ENCODE measurements at places on chromosomes 7 and 10.
A peak's percentile ranks its signal among the peaks of the same experiment; 100 is the strongest.

GRCh38 chr7:41786944-41787343 lies 84.1 kb upstream of the INHBA start:
- no peak for DNase-seq

- no peak for DNase-seq
These were observed 21.9 kb upstream of the GATAD1 start for GRCh38 chr7:92425311-92425947.

GRCh38 chr7:139648941-139649425 lies 125.5 kb downstream of the CLEC2L start:
- DNase-seq: no peak

- no peak for DNase-seq
These were observed 8.5 kb downstream of the LRRC18 start for GRCh38 chr10:48931188-48931587.

DNA sequence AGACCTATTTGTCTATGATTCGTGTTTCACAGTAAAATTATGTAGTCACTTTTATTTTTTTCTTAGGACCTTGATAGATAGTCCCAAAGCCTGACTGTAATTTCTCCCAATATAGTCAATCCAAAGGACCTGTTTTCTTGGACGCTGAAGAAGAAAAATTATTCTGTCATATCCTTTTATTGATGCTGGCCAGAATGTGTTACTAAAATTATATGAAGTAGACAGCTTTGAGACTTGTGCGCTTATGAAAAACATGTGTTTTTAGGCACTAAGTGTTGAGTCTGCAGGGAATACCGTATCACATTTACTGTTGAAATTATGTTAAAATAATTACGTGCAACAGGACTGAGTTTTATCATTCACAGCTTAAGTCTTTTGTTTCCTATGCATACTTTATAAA lies 17.9 kb downstream of the TES start:
- DNase-seq: no peak

GRCh38 chr10:3495281-3495680 lies 289.7 kb downstream of the KLF6 start:
- no peak for DNase-seq

DNA sequence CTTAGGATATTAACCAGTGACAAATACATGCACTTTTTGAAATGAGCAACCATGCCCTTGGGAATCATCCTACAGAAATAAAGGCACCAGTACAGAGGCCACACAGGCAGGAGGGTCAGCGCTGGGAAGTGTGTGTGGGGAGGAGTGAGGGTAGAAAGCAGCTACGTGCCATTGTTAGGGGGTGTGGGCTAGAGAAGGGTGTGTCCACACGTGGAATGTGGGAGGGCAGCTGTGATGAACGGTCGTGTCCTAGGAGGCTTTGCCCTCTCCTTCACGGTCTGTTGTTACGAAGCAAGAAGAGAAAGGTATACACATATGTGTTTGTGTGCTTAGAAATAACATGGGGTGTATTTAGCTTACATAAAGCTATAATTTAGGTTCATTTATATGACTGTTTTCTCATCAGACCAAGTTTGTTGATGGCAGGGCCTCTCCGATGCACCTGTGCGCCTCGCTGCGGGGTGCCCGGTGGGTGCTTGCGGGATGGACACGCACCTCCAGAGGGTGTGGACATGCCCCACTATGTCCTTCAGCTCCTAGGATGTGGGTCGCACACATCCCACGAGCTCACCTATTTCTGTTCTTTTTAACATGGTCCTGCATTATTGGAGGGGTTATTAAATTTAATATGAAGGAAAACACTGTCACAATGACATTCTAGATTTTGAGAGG lies 16.9 kb upstream of the GET4 start:
- DNase-seq: no peak

GRCh38 chr7:11193888-11194287 lies 220.2 kb downstream of the PHF14 start:
- no peak for DNase-seq

DNA sequence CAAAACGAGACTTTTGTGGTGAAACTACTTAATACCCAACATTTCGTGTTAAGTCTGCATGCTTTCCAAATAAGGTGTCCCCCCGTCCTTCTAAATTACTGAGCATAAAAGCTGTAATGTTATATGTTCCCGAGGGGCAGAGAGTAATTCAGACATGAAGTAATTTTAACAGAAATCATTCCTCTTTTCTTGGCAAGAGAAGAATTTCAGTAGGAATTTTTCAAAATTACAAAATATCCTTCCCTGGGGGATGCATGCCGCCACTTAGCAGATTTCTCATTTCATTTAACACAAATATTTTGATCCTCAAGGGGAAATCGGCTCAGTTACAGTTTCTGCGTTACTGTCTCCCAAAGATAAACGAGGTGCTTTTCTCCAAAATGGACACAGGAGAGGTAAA lies 213.2 kb upstream of the RHOBTB1 start:
- no peak for DNase-seq

GRCh38 chr10:88810196-88810961 lies 7.8 kb downstream of the LIPM start:
- DNase-seq: no peak

DNA sequence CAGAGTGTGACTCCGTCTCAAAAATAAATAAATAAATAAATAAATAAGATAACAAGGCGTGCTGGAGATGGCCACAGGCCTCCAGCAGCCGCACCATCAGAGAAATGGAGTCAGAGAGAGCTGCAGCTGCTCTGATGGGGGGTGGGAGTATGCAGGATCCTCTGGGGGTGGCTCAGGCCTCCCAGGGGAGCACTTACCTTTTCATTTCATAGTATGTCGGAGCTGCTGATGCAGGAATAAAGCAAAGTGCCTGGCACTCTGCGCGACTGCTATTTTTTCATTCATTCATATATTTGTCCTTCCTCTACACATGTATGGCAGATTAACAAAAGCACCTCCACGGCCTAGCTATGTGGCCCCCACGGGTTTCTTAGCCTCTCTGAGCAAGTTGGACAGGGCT lies 175.9 kb downstream of the CUX1 start:
- DNase-seq: no peak

DNA sequence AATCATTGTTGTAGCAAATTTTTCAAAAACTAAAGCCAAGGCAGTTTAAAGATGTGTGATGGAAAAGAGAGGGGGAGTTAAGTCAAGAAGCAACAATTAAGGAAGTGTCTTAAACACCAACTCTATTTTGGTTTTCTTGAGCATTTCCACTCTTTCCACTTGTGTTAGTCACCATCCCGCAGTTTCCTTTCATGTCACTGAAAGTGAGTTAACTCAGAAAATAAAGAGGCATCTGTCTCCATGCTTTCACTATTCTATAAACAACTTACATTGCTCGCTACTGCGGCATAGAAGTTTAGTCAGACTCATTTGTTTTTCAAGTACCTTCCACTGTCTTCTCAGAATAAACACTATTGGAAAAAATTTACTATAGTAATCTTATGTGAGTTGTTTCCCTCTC lies 284.9 kb upstream of the SEMA3D start:
- DNase-seq: no peak

GRCh38 chr10:73218431-73219191 lies 28.4 kb downstream of the DNAJC9 start:
- no peak for DNase-seq

DNA sequence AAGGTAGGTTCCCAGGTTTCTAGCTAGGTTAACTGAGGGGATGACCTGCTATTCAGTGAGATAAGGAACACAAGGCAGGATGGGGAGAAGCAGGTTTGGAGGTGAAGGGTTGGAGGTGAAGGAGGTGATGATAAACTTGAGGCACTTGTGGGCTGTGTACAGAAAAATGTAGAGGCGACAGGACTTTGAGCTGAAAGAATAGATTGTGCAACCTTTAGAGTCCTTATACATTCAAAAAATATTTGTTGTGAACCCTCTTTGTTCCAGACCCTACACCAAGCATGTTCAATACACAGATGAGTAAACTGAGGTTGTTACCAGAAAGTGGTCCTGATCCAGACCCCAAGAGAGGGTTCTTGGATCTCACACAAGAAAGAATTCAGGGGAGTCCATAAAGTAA lies 45.4 kb upstream of the LRGUK start:
- DNase-seq: no peak

GRCh38 chr10:93596539-93596938 lies 4.5 kb downstream of the RBP4 start:
- no peak for DNase-seq

DNA sequence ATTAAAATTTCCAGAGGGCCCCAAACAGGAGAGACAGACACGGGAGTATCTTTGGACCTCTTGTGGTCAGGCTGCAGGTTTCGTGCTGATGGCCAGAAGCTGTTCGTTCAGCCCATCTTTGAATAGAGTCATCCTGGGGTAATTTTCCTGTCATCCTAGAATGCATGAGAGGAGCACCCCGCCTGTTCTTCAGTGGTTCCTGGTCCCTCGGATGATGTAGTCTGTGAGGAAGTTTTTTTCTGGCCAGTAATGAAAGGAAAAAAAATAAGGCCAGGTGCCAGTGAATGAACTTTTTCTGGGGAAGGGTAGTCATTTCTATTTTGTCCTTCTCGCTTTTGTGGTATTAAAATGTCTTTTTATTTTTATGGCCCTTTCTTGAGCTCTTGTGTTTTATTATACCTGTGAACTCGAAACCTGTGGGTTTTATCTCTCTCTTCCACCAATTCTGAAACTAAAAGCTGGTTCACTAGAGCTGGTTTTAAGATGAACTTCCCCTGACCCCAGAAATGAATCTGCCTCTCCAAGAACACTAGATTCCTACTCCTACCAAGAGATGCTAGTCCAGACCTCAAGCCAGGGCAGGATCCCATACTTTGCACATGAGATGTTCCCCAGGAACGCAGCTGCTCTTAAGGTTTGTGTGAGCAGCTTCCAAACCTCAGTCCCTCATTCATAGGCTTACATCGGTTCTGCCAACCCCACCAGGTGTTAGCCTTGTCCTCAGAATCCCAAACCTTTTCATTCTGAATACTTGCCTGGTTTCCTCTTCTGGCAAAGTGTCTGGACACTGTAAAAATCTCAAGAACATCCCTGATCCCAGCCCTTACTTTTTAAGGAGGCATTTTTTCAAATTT lies 15.4 kb upstream of the MEST start:
- peak; percentile 22 for DNase-seq

All from skeletal muscle cell (primary cell).